ENCODE measurements at places on chromosomes 5 and 9.

GRCh38 chr5:143404416-143405062 lies 1.1 kb upstream of the NR3C1 start:
- DNase-seq: peak; percentile 46

DNA sequence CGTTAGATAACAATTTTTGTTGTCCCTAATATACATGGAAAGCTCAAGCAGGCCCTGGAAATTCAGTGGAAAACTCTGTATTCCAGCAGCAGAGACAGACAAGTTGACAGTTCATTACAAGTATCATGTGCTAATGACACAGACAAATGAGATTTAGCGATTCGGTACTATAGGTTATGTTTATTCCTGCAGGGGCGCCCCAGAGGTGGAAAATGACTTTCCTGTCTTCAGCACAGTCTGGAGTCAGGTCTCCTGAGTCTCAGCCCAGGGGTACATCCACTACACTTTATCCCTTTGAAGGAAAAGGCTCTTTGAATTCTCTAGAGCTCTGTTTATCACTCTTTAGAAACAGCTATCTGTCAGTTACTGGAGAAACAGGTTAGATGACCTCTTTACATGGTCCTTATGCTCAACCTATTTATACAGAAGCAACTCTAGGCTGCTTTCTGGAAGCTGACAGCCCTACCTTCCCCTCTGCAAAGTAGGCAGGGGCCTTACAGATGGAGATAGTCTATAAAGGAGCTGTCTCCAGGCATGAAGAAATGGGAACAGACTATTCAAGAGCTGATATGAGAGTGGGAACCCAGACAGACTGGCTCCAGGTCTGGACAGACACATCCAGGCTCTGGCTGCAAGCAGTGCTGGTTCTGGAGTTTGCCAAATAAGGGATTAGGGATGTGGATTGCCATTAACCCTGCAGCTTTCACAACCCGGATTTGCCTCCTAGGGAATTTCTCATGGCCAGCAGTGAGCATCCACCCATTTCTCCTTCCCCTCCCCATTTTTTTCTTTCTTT lies 7.2 kb upstream of the SLC31A2 start:
- no peak for DNase-seq

GRCh38 chr5:136886608-136887007 lies 521.3 kb upstream of the TRPC7 start:
- DNase-seq: no peak

DNA sequence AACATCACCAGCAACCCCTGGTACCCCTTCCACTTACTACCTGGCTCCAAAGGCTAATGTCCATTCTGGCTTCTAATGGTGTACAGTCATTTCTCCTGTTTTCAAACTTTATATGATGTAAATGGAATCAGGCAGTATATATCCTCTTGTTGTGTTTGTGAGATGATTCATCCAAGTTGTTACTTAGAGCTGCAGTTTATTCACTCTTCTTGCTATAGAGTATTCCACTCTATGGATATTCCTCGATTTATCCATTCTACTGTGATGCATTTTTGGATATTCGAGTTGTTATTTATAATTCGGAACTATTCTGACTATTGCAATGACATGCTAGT lies 32.4 kb downstream of the IRF1 start:
- DNase-seq: no peak

GRCh38 chr9:132414731-132415130 lies 4.7 kb downstream of the CFAP77 start:
- DNase-seq: no peak

DNA sequence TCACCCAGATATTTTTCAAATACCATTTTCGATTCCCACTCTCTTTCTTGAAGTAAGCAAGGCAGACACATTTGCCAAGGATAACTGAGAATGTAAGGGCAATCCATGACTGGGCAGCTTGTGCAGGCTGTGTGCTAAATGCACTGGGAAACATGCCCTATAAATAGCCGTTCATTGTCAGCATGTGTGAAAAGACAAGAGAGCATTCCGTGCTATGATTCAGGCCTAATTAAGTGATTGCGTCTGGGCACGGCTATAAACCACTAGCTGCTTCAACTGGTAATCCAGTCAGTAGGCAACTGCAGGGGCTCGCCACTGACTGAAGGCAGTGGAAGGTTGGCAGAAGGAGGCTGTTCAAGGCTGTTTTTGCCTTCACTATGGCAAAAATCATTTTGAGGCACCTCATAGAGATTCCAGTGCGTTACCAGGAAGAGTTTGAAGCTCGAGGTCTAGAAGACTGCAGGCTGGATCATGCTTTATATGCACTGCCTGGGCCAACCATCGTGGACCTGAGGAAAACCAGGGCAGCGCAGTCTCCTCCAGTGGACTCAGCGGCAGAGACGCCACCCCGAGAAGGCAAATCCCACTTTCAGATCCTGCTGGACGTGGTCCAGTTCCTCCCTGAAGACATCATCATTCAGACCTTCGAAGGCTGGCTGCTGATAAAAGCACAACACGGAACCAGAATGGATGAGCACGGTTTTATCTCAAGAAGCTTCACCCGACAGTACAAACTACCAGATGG lies at the start of gene HSPB3:
HSPB3 (plus strand) TSS at position 287 of the 745 bp plus-strand sequence; CDS start at position 378, 91 bp downstream.
- no peak for DNase-seq

- DNase-seq: no peak
These were observed 109.3 kb upstream of the FCN2 start for GRCh38 chr9:134770972-134771971.

DNA sequence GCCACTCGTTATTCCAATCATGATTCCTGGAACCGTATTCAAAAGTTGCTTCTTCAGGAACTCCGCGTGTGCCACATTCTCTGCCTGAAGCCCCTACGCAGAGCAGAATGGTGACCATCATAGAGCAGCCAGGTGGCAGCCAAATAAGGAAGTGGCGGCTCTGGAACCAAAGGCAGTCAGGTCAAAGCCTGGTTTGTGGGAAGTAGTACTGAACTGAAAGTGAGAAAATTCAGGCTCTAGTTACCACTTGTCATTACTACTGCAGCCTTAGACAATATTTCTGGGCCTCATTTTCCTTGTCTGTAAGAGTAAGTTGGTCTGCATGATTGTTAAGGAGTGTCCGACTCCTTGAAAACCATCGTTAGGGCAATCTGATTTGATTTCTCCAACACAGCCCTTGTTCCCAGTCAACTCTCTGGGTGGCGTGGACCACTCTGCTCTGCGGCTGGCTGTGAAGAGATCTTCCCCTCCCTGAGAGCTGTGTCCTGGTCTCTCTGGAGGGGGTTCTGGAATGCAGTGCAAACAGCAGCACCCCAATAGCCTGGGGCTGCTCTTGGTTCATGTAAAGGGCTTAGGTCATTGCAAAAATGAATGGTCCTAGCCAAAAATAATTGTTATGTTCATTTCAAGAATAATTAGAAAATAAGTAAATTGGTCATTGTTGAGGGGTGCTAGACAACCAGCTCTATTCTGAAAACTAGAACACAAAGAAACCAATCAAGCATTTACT lies 102.4 kb downstream of the MED27 start:
- no peak for DNase-seq

GRCh38 chr9:134497283-134497860 lies 144.2 kb upstream of the COL5A1 start:
- DNase-seq: no peak

DNA sequence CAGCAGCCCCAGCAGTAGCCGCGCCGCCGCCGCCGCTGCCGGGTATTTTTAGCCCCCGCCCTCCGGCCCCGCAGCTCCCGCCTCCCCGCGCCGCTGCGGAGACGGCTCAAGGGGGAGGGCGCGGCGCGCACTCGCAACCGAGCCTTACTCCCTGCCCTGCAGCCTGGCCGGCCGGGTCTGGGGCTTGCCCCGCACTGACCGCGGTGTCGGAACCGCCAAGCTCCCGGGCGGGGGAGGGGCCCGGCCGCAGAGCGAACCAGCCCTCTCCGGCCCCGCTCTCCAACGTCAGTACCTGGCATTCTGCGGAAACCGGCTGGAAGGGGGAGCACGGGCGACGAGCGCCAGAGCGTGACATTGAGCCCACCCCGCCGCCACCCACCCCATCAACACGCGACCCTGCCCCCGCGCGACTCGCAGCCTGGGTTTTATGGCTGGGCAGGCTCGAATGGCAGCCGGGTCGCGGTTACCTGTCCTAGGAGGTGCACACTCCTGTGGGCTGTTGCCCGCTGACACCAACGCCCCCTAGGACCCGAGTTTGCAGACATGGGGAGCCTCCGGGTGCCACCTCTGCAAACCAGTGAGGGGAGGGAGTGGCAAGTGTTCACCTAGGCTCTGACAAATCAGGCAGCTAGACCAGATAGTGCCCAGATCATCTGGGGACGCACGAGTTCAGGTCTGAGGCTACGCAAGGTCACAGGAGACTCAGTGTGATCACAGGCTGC lies at the start of gene ACSL6:
ACSL6 (minus strand) TSS at position 37 of the 722 bp plus-strand sequence. CDS start 105 bp downstream, outside the sequence.
- DNase-seq: no peak

DNA sequence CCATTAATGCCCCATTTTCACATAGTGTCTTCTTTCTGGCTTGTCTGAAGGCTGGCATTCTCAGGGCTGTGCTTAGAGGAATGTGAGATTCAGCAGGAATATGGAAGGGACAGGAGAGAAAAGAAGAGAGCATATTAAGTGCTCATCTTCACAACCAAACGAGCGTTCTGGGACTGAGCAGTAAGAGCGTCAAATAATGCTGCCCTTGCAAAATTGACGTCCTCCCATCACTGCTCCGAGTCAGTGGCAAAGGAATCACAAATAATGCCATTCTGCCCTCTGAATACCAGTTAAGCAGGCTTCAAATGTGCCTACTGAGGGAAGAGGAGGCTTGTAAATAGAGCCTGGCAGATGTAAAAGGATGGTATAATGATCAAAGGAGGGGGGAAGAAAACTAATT lies 351.2 kb downstream of the EBF1 start:
- no peak for DNase-seq

DNA sequence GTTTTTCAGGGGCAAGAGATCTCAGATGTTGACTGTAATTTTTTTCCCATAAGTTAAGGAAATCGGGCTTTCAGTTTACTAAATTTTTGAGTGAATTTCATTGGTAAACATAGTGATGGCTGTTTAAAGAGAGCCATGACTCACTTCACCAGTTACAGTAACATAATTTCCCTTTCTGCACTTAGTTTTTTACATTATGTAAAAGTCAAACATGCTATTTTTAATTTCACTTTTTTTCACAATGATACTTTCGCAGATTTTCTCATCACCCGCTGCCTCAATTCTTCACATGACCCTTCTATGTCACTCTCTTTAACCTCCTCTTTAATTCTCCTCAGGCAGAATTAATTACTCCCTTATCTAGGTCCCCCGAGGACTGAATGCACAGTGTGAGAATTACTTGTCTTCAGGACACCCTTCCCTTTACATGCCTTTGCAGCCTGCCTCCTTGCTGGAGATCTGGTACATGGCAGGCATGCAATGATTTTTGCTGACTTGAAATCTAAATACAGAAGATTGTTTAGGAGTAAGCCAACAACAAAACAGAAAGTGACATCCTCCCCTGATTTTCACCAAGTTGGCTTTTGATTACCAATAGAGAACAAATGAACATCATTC lies 217.5 kb upstream of the S1PR3 start:
- DNase-seq: no peak

GRCh38 chr5:36696059-36696673 lies 89.8 kb downstream of the SLC1A3 start:
- peak; percentile 28 for DNase-seq

DNA sequence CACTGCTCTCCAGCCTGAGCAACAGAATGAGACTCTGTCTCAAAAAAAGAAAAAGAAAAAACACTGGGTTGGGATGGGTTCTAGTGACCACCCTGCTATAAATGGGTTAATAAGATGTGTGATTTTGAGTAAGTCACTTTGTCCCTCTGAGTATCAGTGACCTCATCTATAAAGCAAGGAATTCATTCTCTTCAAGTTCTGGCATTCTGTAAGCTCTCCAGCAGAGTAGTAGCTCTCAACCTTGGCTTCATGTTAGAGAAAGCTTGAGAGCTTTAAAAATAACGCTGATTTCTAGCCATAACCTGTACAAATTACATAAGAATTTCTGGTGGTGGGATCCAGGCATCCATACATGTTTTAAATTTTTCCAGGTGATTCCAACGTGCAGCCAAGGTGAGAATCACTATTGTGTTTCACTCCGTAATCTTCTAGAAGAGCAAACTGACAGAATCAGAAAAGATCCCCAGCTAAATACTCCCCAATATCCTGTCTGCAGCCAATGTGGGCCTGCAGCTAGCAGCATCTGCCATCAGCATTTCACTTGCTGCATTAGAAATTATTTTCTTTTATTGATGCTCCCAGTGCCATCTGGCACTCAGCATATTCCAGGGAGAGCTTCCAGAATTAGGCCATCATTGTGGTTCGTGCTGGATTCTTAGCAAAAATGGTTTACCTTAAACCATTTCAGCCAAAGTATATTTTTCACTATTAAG lies 109.4 kb downstream of the FEM1C start:
- no peak for DNase-seq

DNA sequence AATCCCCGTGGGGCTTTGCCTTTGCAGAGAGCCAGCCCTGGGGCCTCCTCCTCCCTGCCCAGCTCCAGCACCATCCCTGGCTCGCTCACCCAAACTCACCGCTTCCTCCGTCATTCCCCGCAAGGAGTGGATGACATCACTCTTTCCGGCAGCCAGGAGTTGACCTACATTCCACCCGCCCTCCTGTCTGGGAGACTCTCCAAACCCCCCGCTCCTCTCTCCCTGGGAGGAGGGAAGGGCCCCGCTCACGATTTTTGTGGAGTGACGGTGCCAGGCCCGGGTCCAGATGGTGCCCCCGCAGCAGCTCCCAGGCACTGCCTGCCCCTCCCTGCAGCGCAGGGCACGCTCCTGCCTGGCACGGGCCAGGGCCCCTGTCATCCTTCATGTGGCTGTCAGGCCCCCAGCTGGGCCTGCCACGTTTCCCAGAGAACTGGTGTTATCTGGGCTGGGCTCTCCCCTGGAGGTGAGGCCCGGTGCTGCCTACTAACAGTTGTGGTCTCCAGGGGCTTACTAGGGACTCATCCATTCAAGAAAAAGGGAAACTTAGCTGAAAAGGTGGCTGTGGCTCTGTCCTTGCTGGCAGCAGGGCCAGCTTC lies 52.3 kb downstream of the NTNG2 start:
- DNase-seq: no peak

GRCh38 chr5:67900514-67900913 lies 315.0 kb upstream of the PIK3R1 start:
- no peak for DNase-seq

DNA sequence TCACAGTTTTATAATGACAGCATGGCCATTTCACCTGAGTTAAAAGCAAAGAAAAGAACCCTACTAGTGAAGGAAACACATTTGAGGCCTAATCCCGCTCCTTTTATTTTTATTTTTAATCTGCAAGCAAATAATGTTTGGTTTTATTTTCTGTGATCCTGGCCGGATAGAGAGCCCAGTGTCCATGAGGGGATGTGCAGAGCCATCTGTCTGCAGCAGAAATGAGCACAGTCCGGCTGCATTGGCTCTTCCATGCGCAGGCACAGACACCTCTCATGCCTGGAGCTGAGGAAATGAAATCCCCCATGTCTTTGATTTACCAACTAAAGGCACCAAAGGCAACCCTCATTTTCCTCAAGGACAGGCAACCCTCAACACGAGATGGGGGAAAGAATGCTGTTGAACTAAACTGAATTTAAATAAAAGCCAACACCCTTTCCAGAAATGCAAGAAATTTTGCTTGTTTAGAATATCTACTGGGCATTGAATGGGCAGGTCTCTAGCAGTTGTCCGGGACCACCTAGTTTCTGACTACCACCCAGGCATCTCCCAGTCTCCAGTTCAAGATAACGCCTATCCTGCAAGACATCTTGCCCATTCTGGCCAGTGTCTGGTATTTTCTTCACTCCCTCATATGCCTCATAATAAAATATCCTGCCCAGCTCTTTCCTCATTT lies 47.9 kb upstream of the SEMA6A start:
- DNase-seq: no peak
